ENCODE measurements at places on chromosomes 11 and 22. TPM values are rescaled to one million over a fixed set of nuclear protein-coding genes. Genes with fewer than 3 reads are reported as not detected.

GRCh38 chr11:126477535-126478305 lies 122.2 kb downstream of the ST3GAL4 start:
- H3K4me1 ChIP-seq = peaks cover 10% of the 10 kb centered on the region
- no peaks in the 10 kb centered on the region for H3K36me3 ChIP-seq
- H3K27ac ChIP-seq = no peak overlapping the region
- H3K4me3 ChIP-seq = no peak overlapping the region

DNA sequence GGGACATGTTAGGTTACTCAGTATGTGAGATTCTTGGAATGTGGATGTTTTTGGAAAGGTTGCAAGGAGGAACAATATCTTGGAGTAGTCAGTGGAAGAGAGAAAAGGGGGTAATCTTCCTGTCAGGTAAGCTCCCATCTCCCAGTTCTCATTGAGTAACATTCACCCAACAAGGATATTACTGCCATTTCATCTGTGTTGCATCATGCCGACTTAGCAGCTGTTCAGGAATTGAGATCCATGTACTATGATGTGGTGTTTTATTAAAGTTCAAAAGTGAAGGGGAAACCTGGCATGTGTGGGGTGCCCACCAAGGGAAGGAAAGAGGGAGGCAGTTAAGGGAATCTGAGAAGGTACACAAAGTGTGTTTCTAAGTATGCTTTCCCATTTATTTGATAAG lies 58.4 kb upstream of the RASSF10 start:
- no peaks in the 10 kb centered on the region for H3K36me3 ChIP-seq
- H3K4me3 ChIP-seq = no peak overlapping the region
- H3K27ac ChIP-seq = no peak overlapping the region
- no peaks in the 10 kb centered on the region for H3K27me3 ChIP-seq
- no peaks in the 10 kb centered on the region for H3K4me1 ChIP-seq
- DNase-seq = no peak

GRCh38 chr22:43381693-43382092 lies 30.1 kb upstream of the MPPED1 start:
- H3K27me3 ChIP-seq = peaks cover 13% of the 10 kb centered on the region
- H3K4me1 ChIP-seq = peaks cover 22% of the 10 kb centered on the region
- H3K4me3 ChIP-seq = no peak overlapping the region
- no peaks in the 10 kb centered on the region for H3K36me3 ChIP-seq
- DNase-seq = peak; percentile 28

- H3K4me3 ChIP-seq = no peak overlapping the region
- H3K36me3 ChIP-seq = no peaks in the 10 kb centered on the region
- H3K27me3 ChIP-seq = no peaks in the 10 kb centered on the region
- DNase-seq = no peak
- H3K27ac ChIP-seq = no peak overlapping the region
These were observed 145.9 kb downstream of the MN1 start for GRCh38 chr22:27655582-27656185.

- H3K4me1 ChIP-seq = no peaks in the 10 kb centered on the region
- H3K27me3 ChIP-seq = no peaks in the 10 kb centered on the region
- no peak overlapping the region for H3K4me3 ChIP-seq
- H3K27ac ChIP-seq = no peak overlapping the region
- H3K36me3 ChIP-seq = no peaks in the 10 kb centered on the region
These were observed 43.9 kb upstream of the ANGPTL5 start for GRCh38 chr11:101960231-101960630.

DNA sequence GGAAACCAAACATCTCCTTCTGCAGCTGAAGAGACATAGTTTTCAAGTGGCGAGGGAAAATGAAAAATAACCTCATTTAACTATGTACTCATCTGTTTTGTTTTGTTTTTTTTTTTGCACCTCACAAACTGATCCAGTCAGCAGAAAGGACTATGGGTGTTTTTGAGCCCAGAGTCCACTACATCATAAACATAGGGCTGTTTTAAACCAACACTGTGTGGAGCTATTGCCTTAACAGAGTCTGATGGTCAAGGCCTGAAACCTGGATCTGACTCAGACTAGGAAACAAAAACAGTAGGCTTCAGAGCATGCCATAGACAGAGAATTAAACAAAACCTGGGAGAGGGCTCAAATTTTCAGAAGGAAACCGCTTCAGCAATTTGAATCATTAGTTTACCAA lies 99.3 kb upstream of the FSHB start:
- no peak for DNase-seq
- no peaks in the 10 kb centered on the region for H3K36me3 ChIP-seq
- no peaks in the 10 kb centered on the region for H3K4me1 ChIP-seq
- H3K27ac ChIP-seq = no peak overlapping the region
- no peaks in the 10 kb centered on the region for H3K27me3 ChIP-seq

DNA sequence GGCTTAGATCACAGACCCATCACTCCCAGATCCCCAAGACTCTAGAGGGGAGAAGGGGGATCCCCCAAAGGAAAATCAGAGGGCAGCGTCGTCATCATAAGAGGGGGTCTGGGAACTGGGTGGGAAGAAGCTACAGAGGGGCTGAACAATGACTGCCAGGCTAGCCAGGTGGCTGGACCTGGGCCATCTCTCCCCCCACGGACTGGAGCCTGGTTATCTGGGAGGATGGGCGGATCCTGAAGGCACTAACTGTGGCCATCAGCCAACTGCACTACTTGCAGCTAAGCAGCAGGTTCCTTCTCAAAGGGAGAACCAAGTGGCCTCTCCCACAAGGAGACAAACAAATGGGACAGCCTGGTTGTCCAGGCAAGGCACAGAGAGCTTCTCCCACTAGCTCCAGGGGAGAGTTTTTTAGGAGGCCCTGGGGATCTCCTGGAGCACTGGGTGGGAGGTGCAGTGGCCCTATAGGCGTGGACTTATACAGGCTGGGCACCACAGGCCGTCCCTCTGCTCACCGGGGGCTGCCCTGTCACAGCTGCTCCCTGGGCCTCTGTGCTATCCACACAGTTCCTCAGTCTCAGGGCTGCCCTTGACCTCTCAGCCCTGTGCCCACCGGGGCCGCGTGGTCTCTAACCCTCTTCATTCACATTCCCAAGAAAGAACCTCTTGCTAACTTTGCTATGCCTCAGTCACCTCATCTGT lies 15.4 kb downstream of the P2RY6 start:
- no peak overlapping the region for H3K4me3 ChIP-seq
- H3K27ac ChIP-seq = no peak overlapping the region
- H3K36me3 ChIP-seq = no peaks in the 10 kb centered on the region
- DNase-seq = no peak

- no peak overlapping the region for H3K27ac ChIP-seq
- DNase-seq = no peak
- peaks cover 17% of the 10 kb centered on the region for H3K36me3 ChIP-seq
- H3K4me3 ChIP-seq = no peak overlapping the region
These were observed 43.2 kb downstream of the AP2A2 start for GRCh38 chr11:968822-969221.

DNA sequence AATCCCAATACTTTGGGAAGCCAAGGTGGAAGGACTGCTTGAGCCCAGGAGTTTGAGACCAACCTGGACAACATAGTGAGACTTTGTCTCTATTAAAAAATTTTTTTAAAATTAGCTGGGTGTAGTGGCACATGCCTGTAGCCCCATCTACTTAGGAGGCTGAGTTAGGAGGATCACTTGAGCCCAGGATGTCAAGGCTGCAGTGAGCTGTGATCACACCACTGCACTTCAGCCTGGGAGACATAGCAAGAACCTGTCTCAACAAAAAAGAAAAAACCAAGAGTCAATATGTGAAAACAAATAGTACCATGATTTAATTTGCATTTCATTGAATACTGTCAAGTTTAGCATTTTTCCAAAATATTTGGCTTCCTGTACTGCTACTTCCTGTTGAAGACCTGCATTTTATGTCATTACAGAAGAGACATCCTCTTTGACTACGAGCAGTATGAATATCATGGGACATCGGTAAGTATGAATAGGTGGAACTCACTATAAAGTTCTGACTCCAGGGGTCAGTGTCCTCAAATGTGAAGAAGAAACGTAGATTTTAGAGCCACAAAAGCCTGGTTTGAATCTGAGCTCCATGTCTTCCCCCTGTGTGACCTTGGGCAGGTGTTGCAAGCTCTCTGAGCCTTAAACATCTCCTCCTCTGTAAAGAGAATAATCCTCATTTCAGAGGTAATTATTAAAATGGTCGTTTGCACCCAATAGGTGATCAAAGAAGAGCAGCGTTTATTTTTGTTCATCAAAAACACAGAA lies 16.0 kb downstream of the CDC45 start:
- H3K4me3 ChIP-seq = no peak overlapping the region
- H3K27ac ChIP-seq = no peak overlapping the region
- no peaks in the 10 kb centered on the region for H3K4me1 ChIP-seq
- no peaks in the 10 kb centered on the region for H3K36me3 ChIP-seq
- H3K27me3 ChIP-seq = no peaks in the 10 kb centered on the region

DNA sequence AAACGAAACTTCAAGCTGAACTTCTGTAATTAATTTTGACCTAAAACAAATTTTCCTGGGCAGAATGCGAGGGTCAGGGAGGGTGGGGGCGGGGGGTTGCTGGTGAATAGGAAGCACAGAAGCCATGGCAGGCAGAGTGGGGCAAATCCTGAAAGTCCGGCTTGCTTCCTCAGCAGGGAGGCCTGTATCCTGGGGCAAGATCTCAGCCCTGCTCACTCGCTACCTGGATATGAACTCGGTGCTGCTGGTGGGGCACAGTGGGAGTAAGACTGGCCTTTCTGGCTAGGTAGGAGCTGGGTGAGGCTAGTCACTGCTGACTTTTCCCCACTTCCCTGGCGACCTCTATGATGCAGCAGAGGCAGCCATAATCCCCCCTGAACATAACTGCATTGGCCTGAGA lies 168.9 kb upstream of the CHORDC1 start:
- no peak for DNase-seq
- H3K27me3 ChIP-seq = no peaks in the 10 kb centered on the region
- H3K4me3 ChIP-seq = no peak overlapping the region
- H3K36me3 ChIP-seq = no peaks in the 10 kb centered on the region
- no peak overlapping the region for H3K27ac ChIP-seq
- H3K4me1 ChIP-seq = no peaks in the 10 kb centered on the region

DNA sequence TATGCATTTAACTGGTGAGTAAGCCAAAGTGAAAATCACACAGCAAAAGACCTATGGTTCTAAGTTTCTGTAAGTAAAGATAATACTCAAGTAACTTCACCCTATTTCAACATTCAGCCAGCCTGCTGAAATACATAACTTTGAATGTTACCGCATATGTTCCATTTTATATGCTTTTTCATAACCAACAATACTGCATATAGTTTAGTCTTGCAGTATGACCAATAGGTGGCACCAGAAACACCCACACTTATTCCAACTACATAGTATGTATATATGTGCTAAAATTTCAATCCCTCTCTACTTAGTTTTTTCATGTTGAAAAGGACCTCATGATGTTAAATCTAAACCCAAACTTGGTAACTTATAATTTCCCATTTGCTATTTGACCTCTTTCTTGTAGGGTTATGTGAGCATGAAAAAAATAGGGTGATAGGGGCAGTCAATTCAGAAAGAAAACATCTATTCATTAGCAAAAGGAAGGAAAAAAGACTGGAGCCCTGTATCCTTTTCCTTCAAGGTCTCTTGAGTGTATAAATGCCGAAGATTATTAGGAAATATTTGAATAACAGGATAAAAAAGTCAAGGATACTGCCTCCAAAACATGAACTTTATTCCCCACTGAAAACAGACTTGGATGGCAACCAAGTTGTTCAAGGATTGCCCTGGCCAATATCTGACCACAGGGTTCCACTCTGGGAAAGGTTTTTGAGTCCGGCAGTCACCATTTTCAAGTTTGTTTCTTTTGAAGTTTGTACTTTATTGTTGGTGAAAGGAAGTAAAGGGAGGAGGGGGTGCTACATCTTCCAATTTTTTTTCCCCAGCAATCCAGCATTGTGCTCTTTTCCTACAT lies 23.8 kb upstream of the FZD4 start:
- H3K4me3 ChIP-seq = no peak overlapping the region
- no peaks in the 10 kb centered on the region for H3K4me1 ChIP-seq
- no peak overlapping the region for H3K27ac ChIP-seq
- no peaks in the 10 kb centered on the region for H3K27me3 ChIP-seq

DNA sequence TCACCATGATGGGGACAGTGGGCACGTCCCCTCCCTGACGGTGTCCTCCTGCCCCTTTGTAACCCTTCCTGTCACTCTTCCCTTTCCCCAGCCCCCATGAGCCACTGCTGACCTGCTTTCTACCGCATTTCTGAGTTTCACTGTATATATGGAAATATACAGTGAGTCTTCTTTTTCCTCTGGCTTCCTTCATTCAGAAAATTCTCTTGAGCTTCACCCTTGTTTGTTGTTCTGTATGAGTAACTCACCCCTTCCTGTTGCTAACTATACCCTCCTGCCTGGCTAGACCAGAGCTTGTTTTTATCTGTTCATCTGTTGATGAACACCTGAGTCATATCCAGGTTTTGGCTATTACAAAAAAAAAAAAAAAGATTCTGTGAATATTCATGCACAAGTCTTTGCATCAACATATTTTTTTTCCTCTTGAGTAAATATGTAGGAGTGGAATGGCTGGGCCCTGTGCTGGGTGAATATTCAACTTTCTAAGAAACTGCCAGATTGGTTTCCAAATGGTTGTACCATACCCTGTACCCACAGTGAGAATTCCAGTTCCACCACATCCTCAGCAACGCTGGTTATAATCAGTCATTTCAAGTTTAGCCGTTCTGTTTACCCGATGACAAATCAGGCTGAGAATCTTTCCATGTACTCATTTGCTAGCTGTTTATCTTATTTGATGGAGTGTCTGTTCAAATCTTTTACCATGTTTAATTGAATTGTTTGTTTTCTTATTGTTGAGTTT lies 62.0 kb downstream of the IGF2 start:
- H3K27me3 ChIP-seq = no peaks in the 10 kb centered on the region
- DNase-seq = no peak
- no peaks in the 10 kb centered on the region for H3K36me3 ChIP-seq

DNA sequence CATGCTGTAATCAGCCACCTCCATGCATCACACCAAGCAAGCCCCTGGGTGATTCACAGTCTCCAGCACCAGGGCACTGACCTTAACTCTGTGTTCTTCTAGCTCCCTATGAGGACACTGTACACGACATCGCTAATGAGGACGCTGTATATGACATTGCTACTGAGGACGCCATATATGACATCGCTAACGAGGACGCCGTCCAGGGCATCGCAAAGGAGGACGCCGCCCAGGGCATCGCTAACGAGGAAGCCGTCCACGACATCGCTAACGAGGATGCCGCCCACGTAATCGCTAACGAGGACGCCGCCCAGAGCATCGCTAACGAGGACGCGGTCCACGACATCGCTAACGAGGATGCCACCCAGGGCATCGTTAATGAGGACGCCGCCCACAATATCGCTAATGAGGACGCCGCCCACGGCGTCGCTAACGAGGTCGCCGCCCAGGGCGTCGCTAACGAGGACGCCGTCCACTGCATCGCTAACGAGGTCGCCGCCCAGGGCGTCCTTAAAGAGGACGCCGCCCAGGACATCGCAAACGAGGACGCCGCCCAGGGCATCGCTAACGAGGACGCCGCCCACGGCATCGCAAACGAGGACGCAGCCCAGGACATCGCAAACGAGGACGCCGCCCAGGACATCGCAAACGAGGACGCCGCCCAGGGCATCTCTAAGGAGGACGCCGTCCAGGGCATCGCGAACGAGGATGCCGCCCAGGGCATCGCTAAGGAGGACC lies 34.5 kb upstream of the DGCR6L start:
- H3K27me3 ChIP-seq = no peaks in the 10 kb centered on the region
- no peaks in the 10 kb centered on the region for H3K36me3 ChIP-seq
- no peaks in the 10 kb centered on the region for H3K4me1 ChIP-seq
- H3K27ac ChIP-seq = no peak overlapping the region
- H3K4me3 ChIP-seq = no peak overlapping the region

- peaks cover 22% of the 10 kb centered on the region for H3K4me1 ChIP-seq
These were observed 33.4 kb upstream of the CTTN start for GRCh38 chr11:70364745-70365543.

- no peak overlapping the region for H3K4me3 ChIP-seq
- H3K4me1 ChIP-seq = no peaks in the 10 kb centered on the region
- DNase-seq = no peak
- no peak overlapping the region for H3K27ac ChIP-seq
These were observed 25.0 kb upstream of the MGAT3 start for GRCh38 chr22:39431821-39432251.

The FZD4 gene
- total RNA-seq = 0.07 TPM

The TMPRSS13 gene
- total RNA-seq = 1.4 TPM

The DAGLA gene
- total RNA-seq = 0.20 TPM

Data from CD8-positive, alpha-beta memory T cell (primary cell).